ENCODE measurements at places on chromosomes 5 and 9.

DNA sequence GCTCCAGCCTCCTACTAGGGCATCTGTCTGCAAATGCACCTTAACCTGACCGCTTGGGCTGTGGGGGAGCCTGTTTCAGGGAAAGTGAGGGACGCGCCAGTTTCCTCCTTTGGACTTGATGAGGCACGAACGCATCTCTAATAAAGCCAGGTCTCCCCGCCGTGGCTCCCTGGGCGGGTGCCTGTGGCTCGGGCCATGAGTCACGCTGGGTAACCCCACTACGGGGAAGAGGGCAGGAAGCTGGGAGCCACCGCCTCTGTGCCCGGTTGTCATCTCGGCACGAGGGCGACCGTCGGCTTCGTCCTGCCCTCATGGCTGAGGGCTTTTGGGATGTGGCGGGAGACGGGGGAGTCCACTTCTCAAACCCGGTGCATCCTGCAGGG lies 12.1 kb downstream of the NOTCH1 start:
- no peaks in the 10 kb centered on the region for H3K4me1 ChIP-seq
- no peaks in the 10 kb centered on the region for H3K27me3 ChIP-seq
- H3K4me3 ChIP-seq = no peak overlapping the region
- no peak overlapping the region for H3K27ac ChIP-seq
- DNase-seq = peak; percentile 36

- DNase-seq = no peak
- H3K27me3 ChIP-seq = no peaks in the 10 kb centered on the region
Measured at GRCh38 chr5:156394642-156395305, 67.8 kb downstream of the SGCD start.

GRCh38 chr5:74942622-74943286 lies 76.6 kb upstream of the FAM169A start:
- H3K27me3 ChIP-seq = no peaks in the 10 kb centered on the region
- no peaks in the 10 kb centered on the region for H3K36me3 ChIP-seq

- no peaks in the 10 kb centered on the region for H3K36me3 ChIP-seq
- H3K4me1 ChIP-seq = peaks cover 18% of the 10 kb centered on the region
- DNase-seq = no peak
- no peak overlapping the region for H3K4me3 ChIP-seq
Measured at GRCh38 chr9:109109967-109110328, 9.8 kb downstream of the TMEM245 start.

- no peaks in the 10 kb centered on the region for H3K36me3 ChIP-seq
- H3K27me3 ChIP-seq = peaks cover 3% of the 10 kb centered on the region
- H3K4me3 ChIP-seq = no peak overlapping the region
- peaks cover 14% of the 10 kb centered on the region for H3K4me1 ChIP-seq
- no peak overlapping the region for H3K27ac ChIP-seq
Measured at GRCh38 chr9:98993570-98993945, 49.9 kb downstream of the COL15A1 start.

GRCh38 chr5:56433039-56433617 lies 200.0 kb upstream of the ANKRD55 start:
- H3K4me3 ChIP-seq = no peak overlapping the region
- peaks cover 2% of the 10 kb centered on the region for H3K4me1 ChIP-seq
- no peak overlapping the region for H3K27ac ChIP-seq
- no peaks in the 10 kb centered on the region for H3K27me3 ChIP-seq
- no peak for DNase-seq
- no peaks in the 10 kb centered on the region for H3K36me3 ChIP-seq

- no peak overlapping the region for H3K4me3 ChIP-seq
- DNase-seq = no peak
- H3K36me3 ChIP-seq = no peaks in the 10 kb centered on the region
- no peak overlapping the region for H3K27ac ChIP-seq
- no peaks in the 10 kb centered on the region for H3K4me1 ChIP-seq
Measured at GRCh38 chr5:94481059-94481458, 137.3 kb downstream of the KIAA0825 start.

DNA sequence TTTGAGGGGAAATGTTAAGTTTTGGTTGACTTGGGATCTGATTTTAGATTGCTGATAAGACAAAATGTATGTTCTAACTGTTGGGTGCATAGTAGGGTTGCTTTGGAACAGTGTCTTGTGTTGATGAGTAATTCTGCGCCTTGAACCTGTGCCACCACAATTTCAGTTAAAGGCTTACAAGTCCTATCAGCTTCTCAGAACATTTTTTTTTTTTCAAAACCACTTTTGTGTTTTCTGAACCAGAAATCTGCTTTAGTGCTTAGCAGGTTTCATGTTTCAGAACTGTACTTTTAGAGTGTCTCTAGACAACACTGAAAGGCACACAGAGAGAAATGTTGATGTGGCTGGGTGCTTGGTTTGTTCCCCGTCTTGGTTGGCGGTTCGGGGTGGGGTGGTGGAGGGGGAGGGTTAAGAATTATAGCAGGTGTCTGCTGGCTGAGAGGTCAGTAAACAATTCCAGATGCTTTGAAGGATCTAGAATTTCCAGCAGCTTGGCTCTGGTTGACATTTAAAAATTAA lies 84.6 kb downstream of the ANKRD55 start:
- H3K27ac ChIP-seq = no peak overlapping the region
- H3K27me3 ChIP-seq = no peaks in the 10 kb centered on the region
- no peaks in the 10 kb centered on the region for H3K4me1 ChIP-seq
- no peak for DNase-seq

GRCh38 chr9:5278486-5278885 lies 26.0 kb downstream of the RLN2 start:
- no peak for DNase-seq
- no peaks in the 10 kb centered on the region for H3K36me3 ChIP-seq
- H3K27ac ChIP-seq = no peak overlapping the region

DNA sequence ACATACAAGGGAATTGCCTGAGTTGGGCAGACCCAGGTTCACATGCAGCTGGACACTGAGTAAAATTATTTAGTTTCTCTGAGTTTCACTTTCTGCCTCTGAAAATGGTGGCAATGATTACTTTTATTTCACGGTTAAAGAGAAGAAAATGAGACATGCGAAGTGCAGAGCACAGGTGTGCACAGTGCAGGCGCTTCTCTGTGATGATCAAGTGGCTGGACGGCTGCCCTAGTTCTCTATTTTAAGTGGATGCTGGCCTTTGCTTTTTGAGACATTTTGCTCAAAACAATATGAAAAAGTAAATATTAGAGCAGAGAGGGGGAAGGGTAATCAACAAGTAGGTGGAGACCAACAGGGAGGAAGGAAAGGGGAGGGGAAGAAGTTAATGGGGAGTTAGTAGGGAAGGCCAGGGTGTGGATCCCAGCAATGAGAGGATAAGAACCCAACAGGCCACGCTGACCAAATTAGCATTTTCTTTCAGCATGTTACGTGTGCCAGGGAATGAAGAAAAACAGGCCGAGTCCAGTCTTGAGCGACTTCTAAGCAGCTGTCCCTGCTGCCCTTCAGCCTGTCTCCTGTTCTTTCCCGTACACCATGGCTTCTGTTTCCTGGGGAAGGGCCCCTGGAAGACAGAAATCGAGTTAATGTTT lies 16.1 kb downstream of the SNX18 start:
- peaks cover 8% of the 10 kb centered on the region for H3K4me1 ChIP-seq
- peak; percentile 49 for DNase-seq
- H3K36me3 ChIP-seq = peaks cover 3% of the 10 kb centered on the region

DNA sequence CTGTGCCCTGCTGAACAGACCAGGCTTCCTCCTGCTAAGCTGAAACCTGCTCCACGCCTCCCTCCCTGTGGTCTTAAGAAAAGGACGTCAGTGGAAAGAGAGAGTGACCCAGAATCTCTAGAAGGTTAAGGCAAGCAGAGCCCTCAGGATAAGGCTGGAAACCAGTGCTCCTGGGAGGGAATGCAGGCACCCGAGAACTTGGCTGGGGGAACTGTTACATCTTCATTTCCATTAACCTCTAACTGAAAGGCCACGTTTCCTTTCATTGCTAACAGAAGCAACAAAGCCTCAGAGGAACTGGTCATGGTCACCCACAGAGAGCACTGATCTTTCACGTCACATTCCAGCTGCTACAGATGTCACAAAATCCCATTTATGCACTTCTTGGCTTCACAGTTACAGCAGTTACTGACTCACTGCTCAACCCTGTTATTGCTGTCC lies 26.1 kb upstream of the AKNA start:
- H3K27ac ChIP-seq = no peak overlapping the region
- H3K4me1 ChIP-seq = no peaks in the 10 kb centered on the region
- DNase-seq = peak; percentile 78
- no peaks in the 10 kb centered on the region for H3K36me3 ChIP-seq

Measured in fibroblast of lung (primary cell).